ENCODE measurements at places on chromosomes 12 and 14. TPM values are rescaled to one million over a fixed set of nuclear protein-coding genes. Genes with fewer than 3 reads are reported as not detected.

DNA sequence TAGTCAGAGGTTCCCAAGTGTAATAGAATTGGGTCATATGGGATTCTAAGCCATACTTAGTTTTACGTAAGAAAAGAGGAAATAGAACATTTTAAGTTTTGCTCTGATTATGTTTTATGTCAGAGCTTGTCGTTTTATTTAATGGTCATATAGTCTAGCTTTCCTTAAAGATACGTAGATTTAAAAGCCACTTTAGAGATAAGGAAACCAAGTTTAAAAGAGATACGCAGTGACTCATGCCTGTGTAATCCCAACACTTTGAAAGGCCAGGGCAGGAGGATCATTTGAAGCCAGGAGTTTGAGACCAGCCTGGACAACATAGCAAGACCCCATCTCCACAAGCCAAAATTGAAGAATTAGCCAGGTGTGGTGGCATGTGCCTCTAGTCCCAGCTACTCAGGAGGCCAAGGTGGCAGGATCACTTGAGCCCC, 19.5 kb downstream of the MAPK1IP1L start:
- DNase-seq, result no peak
- H3K4me1 ChIP-seq, result no peaks in the 10 kb centered on the region

- H3K27me3 ChIP-seq, result no peaks in the 10 kb centered on the region
- no peaks in the 10 kb centered on the region for H3K4me1 ChIP-seq
- no peak for DNase-seq
- no peak overlapping the region for H3K4me3 ChIP-seq
- H3K36me3 ChIP-seq, result no peaks in the 10 kb centered on the region
These were observed 143.6 kb downstream of the RPAP3 start for GRCh38 chr12:47562201-47562600.

DNA sequence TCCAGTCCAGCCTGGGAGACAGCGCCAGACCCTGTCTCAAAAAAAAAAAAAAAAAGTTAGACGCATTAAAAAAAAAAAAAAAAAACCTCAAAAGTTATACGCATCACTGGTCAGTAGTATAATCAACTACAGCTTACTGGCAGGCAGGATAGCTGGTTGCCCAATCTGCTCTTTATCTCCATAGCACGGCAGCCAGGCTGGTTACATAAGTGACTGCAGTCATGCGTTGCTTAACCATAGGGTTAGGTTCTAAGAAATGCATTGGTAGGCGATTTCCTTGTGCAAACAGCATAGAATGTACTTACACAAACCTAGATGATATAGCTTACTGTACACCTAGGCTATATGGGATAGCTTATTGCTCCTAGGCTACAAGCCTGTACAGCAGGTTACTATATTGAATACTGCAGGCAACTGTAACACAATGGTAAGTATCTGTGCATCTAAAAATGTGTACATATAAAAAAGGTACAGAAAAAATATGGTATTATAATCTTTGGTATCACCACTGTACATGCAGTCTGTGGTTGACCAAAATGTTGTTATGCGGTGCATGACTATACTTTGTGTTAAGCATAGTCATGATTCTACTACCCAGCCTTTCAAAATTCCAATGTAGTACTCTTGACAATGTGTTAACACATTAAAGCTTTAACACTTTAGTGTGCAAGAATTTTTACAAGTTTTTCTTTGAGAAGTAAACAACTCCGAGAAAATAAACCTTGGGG, 8.1 kb downstream of the L2HGDH start:
- no peak overlapping the region for H3K27ac ChIP-seq
- no peak for DNase-seq
- no peaks in the 10 kb centered on the region for H3K4me1 ChIP-seq
- H3K27me3 ChIP-seq, result no peaks in the 10 kb centered on the region
- no peak overlapping the region for H3K4me3 ChIP-seq
- peaks cover 14% of the 10 kb centered on the region for H3K36me3 ChIP-seq

- H3K27me3 ChIP-seq, result no peaks in the 10 kb centered on the region
- no peaks in the 10 kb centered on the region for H3K4me1 ChIP-seq
- no peak overlapping the region for H3K27ac ChIP-seq
- DNase-seq, result no peak
- no peaks in the 10 kb centered on the region for H3K36me3 ChIP-seq
- H3K4me3 ChIP-seq, result no peak overlapping the region
These were observed 158.5 kb downstream of the FOXA1 start for GRCh38 chr14:37436519-37436918.

DNA sequence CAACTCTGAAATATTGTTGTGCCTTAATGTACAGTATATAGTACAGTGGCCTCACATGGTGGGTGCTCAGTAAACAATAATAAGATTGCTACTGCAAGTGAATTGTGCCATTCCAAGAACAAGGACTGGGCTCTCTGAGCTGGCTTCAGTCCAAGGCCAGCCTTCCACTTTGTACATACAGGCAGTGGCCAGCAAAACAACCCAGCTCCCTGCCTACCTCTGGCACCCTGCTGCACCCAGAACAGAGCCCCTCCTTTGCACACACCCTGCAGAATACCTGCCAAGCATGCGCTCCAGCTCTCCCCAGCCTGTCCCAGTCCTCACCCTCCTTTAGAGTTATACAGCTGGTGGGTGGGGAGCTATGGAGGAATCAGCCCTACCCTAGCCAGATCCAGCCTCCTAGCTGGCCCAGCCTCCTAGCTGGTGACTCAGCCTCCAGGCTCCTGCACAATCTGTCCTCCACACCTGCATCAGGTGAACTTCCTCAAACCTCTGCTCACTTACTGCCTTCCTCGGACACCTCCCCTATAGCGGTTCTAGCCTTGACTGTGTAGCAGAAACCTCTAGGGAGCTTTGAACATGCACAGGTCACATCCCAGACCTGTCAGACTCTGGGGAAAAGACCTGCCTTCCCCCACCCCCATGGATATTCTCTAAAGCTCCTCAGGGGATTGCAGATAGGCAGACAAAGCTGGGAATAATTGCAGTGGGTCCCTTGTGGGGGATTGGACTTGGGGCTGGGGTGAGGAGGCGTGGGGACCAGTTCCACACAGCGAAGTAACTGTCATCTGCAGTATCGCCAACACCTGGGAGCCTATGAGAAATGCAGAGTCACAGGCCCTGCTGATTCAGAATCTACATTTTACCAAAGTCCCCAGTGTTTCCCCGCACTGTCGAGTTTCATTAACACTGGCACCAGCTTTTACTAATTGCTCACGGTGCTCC, 17.9 kb downstream of the ZDHHC22 start:
- no peaks in the 10 kb centered on the region for H3K36me3 ChIP-seq
- H3K27me3 ChIP-seq, result peaks cover 47% of the 10 kb centered on the region
- no peak overlapping the region for H3K27ac ChIP-seq
- H3K4me1 ChIP-seq, result peaks cover 3% of the 10 kb centered on the region
- DNase-seq, result no peak
- no peak overlapping the region for H3K4me3 ChIP-seq

GRCh38 chr12:23703051-23703450, 246.4 kb downstream of the SOX5 start:
- no peak overlapping the region for H3K27ac ChIP-seq
- H3K4me3 ChIP-seq, result no peak overlapping the region
- H3K4me1 ChIP-seq, result no peaks in the 10 kb centered on the region
- no peaks in the 10 kb centered on the region for H3K36me3 ChIP-seq
- no peaks in the 10 kb centered on the region for H3K27me3 ChIP-seq

- H3K4me1 ChIP-seq, result no peaks in the 10 kb centered on the region
- no peak overlapping the region for H3K4me3 ChIP-seq
- no peaks in the 10 kb centered on the region for H3K36me3 ChIP-seq
These were observed 61.9 kb downstream of the DRAM1 start for GRCh38 chr12:101939306-101939705.

GRCh38 chr12:116262741-116263140, 14.8 kb downstream of the MED13L start:
- H3K4me1 ChIP-seq, result peaks cover 7% of the 10 kb centered on the region
- H3K27ac ChIP-seq, result no peak overlapping the region
- no peak overlapping the region for H3K4me3 ChIP-seq
- H3K27me3 ChIP-seq, result no peaks in the 10 kb centered on the region
- H3K36me3 ChIP-seq, result no peaks in the 10 kb centered on the region
- no peak for DNase-seq

DNA sequence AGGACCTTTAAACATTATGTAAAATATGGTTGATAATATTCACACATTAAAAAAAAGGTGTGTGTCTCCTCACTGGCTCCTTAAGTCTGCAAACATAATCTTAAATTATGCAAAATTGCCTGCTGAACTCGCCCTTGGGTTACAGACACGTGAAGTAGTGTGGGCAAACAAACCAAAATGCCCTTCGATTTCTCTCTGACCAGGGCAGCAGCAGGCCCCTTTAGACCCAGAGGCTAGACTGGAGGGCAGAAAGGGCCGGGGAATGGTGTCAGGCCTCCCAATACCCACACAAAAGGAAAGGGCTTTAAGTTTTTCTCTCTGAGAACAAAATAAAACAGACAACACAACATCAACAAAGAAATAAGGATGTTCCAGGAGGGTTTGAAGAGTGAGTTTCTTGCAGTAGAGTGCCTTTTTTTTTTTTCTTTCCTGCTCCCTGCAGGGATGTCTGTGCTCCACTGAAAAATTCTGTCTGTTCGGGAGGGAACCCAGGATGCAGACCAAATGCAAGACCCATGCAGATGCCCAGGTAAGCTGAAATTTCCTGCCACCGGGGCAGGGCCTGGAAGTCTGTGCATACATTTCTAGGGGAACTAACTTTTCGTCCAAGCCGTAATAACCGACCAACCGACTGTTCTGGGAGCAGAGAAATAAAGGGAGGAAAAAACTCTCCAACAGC, 1.7 kb downstream of the TBX3 start:
- H3K4me1 ChIP-seq, result no peaks in the 10 kb centered on the region
- no peak for DNase-seq
- H3K4me3 ChIP-seq, result peak overlapping the region; percentile 34
- H3K27ac ChIP-seq, result no peak overlapping the region
- peaks cover 72% of the 10 kb centered on the region for H3K27me3 ChIP-seq

GRCh38 chr12:4044101-4044500, 170.9 kb upstream of the PARP11 start:
- H3K4me3 ChIP-seq, result no peak overlapping the region
- no peak overlapping the region for H3K27ac ChIP-seq
- H3K36me3 ChIP-seq, result no peaks in the 10 kb centered on the region
- no peak for DNase-seq
- H3K27me3 ChIP-seq, result no peaks in the 10 kb centered on the region

- no peaks in the 10 kb centered on the region for H3K27me3 ChIP-seq
- H3K27ac ChIP-seq, result no peak overlapping the region
- no peak for DNase-seq
- H3K36me3 ChIP-seq, result peaks cover 45% of the 10 kb centered on the region
- H3K4me1 ChIP-seq, result peaks cover 33% of the 10 kb centered on the region
- H3K4me3 ChIP-seq, result no peak overlapping the region
These were observed 1.9 kb upstream of the ARL6IP4 start for GRCh38 chr12:122978507-122978955.

GRCh38 chr14:102916347-102917055, 6.0 kb upstream of the AMN start:
- DNase-seq, result no peak
- no peak overlapping the region for H3K27ac ChIP-seq
- H3K36me3 ChIP-seq, result no peaks in the 10 kb centered on the region
- peaks cover 5% of the 10 kb centered on the region for H3K27me3 ChIP-seq
- no peaks in the 10 kb centered on the region for H3K4me1 ChIP-seq

Gene NDUFA9
- 129 TPM for total RNA-seq

Gene ATXN7L3B
- 28.7 TPM for total RNA-seq

Gene SAV1
- 7.4 TPM for total RNA-seq

Data from thymus (tissue), 14 donors.